ENCODE measurements at places on chromosomes 11 and 22.
A peak's percentile ranks its signal among the peaks of the same experiment; 100 is the strongest.

DNA sequence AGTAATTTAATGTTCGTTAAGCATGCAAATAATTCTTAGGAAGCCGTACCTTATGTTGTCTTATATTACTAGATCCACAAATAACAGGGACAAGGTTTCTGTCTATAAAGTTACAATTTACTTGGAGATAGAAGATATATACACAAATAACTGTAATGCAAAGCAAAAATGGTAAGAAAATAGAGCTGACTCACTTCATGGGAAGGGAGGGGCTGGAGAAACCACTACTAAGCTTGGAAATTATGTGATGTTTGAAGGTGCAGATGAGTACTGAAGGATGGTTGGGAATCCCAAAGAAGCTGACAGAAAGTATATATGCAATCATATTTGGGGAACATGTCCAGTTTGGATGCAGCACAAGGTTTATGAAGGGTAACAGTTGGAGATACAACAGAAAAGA, 4.0 kb downstream of the NPAT start:
- DNase-seq: no peak

- DNase-seq: peak; percentile 95
Measured at GRCh38 chr11:95338430-95338991, 107.5 kb upstream of the SESN3 start.

DNA sequence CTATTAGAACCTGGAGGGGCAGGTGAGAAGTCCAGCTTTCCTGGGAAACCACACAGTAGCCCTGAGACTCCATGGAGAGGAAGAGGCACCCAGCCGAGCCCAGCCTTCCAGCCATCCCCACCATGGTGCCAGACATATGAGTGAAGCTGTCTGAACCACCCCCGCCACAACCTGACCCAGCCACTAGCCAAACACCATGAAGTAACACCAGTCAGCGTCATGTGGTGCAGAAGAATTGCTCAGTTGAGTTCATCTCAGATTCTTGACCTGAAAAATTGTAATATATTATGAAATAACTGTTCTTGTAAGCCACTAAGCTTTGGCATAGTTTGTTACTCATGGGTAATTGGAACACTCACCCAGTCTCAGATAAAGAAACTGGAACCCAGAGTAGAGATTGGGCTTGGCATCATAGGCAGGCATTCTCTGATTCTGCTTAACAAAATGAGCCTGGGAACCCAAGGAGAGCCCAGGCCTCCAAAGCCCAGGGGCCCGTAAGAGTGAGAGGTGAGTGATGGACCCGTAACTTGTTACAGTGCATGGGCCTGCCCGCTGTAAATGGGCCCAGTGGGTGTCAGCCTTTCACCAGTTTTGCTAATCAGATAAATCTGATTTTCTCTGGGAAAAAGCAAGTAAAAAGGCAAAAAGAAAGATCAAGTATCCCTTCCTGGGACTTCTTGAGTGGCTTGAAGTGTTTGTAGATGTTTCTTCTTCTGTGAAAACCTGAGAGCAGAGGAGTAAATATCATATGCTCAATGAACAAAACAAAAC, 305.5 kb downstream of the DDX10 start:
- no peak for DNase-seq

DNA sequence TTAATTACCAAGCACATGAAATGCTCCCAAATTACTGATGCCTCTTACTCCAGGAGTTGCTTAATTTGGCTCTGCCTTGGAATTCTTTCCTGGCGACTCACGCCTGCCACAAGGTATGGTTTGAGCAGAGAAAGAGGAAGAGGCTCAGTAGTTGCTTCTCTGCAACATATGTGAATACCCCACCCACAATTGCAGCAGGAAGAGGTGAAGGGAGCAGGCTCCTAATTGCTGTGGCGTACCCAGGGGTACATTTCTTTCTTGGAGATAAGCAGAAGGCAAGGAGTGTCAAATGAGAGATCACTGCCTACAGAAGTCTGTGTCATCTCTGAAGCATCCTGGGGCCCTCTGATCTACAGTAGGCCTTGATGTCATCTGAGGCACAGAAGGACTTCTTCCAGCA, 10.6 kb upstream of the NNMT start:
- DNase-seq: no peak

DNA sequence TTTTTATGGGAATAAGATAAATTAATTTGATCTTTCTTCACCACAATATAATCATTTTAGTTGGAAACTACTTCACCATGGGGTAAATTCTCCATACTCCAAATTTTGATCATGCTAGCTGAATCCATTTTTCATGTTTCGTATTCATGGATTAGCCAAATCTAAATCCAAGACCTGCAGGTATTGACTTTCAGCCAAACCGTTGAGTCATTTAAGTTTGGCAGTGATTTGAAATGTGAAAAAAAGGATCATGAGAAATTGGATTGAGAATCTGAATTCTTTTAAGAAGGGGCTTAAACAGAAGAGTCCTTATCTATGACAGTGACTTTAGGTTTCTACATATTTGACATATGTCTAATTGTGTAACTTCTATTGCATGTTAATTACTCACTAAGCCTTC, 5.3 kb downstream of the GAS2 start:
- DNase-seq: no peak

- DNase-seq: peak; percentile 32
Measured at GRCh38 chr11:10459029-10459970, 4.2 kb downstream of the AMPD3 start.

DNA sequence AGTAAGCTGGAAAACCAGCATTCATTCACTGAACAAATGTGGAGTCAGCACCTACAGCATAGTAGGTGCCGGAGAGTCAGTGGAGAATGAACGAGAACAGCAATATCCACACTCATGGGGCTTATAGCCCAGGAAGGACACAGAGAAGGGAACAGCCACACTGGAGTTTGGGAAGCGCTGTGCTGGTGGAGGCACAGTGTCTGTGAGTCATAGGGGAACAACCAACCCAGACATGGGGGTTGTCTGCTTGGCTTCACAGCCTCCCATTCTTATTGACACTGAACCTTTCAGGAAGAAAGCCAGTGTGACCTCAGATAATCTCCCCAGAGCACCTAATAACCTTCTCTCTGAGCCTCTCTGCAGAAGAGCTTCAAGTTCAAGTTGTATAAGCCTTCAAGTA, 56.6 kb upstream of the UBASH3B start:
- no peak for DNase-seq

DNA sequence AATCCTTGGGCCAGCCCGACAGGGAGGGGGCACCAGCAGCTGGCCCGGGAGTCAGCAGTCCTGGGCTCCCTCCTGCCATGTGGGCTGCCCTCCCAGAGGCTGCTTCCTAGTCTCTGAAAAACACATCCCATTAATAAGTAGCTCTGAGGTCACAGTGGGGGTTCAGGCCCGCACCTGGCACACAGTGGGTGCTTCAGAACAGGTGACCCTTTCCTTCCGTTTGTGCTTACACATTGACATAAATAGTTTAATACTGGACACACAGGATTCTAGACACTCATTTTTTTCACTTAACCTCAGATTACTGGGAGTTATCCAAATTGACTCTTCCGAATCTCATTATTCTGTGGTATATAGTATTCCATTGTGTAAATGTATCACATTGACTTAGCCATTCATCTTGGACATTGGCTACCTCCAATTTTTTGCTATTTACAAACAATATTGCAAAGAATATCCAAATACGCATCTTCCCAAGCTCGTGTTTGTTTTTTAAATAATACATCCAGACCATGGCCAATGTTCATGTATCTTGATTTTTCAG, 474 bp upstream of the CHADL start:
- DNase-seq: no peak
